Activated T-cell treated with anti-CD3 and anti-CD28 coated beads for 48 hours (primary cell): ENCODE measurements at places on chromosomes 5 and 9.

DNA sequence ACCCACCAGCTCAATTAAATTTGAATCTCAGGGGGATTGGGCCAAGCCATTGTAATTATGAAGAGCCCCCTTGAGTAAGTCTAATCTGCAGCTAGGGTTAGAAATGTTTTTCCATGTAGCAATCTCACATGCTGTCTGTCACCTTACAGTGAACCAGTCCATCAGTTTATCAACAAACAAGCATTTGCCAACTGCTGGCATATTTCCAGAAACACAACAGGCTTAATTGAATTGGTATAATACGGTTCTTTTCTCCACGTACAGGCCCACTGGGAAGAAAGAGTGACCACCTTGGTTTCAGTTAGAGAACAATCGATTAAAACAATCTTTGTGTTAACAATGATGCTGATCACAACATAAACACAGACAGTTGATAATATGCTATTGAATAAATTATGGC is 67.4 kb downstream of the NSUN2 start:
- no peak for DNase-seq

- DNase-seq: no peak
These were observed 16.4 kb downstream of the MAN2A1 start for GRCh38 chr5:109706095-109706494.

DNA sequence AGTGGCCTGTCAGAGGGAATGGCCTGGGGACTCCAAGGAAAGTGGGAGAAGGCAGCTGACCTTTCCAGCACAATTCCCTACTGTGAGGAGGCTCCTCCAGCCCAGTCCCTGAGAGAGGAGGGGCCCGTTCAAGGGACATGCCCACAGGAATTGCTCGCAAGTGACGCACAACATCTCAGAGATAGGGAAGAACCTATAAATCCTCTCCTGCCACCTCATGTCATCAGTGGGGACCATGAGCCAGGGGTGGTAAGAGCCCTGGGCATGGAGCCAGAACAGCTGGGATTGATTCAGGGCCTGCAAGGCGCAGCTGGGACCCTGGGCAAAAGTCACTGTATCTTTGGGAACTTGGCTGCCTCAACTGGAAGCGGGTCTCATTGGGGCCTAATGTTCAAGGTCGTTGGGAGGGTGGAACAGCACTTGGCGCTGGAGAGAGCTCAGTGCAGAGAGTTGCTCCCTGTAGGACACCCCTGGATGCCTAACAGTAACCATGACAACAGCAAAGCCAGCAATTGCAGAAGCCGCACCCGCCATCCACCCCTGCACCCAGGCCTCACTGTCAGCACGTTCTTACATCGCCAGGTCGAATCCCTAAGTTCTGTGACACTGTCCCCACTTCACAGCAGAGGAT is 41.3 kb upstream of the ORM1 start:
- no peak for DNase-seq

GRCh38 chr5:34045023-34045422 is 2.0 kb upstream of the C1QTNF3 start:
- no peak for DNase-seq

- no peak for DNase-seq
These were observed 72.7 kb downstream of the SEMA4D start for GRCh38 chr9:89425024-89425805.

GRCh38 chr9:136385015-136385414 is 11.5 kb upstream of the CARD9 start:
- no peak for DNase-seq

DNA sequence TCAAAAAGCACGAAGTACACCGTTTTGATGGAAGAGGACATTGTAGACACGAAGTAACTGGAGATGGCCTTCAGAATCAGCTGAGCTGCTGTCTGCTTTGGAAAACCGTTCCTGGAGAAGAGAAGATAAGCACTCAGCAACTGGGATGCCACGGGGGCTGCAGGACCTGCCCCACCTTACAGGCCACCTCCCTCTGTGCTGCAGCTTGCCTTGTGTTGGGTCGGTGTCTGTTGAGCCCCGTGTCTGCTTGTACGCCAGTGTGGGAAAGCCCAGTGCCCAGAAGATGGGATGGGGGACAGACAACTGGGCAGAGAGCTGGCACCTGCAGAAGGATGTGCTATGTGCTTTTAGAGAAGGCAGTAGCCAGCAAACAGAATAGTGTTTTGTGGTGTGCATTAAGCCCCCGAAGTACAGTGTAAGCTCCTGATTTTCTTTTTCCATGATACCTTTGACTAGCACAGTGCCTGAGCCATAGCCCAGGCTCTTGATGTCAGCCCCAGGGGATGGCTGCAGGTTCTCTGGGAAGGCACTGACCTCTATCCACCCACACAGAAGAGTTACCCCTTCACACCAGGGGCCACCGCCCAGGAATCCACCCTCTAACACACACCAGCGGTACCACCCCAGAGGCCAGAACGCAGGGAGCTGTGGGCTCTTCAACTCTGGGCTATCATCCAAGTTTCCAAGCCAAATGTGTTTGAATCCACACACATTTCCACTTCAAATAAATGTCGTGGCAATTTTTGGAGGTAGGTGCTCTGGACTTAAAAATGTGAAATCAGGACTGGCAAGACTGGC is 63.8 kb downstream of the MACROH2A1 start:
- DNase-seq: no peak

- peak; percentile 59 for DNase-seq
These were observed 14.4 kb upstream of the SCGB3A1 start for GRCh38 chr5:180605554-180606214.

GRCh38 chr5:10934783-10935355 is 173.8 kb upstream of the DAP start:
- DNase-seq: no peak

- no peak for DNase-seq
These were observed 10.7 kb upstream of the CLK4 start for GRCh38 chr5:178637356-178638074.

- DNase-seq: no peak
These were observed 410.2 kb downstream of the PRR16 start for GRCh38 chr5:120874081-120874862.

DNA sequence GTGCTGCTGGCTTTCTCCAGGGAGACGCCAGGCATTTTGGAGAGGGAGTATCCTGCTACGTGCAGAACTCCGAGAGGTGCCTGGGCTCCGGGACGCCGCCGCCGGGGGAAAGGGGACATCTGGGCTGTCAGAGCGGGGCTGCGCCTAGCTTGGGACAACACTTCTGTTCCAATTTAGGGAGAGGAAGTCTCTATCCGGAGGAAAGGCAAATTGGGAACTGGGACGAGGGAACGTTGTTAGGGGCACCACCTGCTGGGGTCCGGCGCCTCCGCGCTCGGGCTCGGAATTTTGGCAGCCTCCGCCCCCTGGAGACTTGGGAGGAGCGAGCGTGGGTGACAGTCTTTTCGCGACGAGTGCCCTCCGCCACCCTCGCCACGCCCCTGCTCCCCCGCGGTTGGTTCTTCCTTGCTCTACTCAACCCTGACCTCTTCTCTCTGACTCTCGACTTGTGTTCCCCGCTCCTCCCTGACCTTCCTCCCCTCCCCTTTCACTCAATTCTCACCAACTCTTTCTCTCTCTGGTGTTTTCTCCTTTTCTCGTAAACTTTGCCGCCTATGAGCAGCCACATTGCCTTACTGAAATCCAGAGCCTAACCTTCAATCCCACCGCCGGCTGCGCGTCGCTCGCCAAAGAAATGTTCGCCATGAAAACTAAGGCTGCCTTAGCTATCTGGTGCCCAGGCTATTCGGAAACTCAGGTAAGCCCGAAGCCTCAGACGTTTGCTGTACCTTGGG is 1.6 kb downstream of the TSLP start:
- DNase-seq: peak; percentile 54

DNA sequence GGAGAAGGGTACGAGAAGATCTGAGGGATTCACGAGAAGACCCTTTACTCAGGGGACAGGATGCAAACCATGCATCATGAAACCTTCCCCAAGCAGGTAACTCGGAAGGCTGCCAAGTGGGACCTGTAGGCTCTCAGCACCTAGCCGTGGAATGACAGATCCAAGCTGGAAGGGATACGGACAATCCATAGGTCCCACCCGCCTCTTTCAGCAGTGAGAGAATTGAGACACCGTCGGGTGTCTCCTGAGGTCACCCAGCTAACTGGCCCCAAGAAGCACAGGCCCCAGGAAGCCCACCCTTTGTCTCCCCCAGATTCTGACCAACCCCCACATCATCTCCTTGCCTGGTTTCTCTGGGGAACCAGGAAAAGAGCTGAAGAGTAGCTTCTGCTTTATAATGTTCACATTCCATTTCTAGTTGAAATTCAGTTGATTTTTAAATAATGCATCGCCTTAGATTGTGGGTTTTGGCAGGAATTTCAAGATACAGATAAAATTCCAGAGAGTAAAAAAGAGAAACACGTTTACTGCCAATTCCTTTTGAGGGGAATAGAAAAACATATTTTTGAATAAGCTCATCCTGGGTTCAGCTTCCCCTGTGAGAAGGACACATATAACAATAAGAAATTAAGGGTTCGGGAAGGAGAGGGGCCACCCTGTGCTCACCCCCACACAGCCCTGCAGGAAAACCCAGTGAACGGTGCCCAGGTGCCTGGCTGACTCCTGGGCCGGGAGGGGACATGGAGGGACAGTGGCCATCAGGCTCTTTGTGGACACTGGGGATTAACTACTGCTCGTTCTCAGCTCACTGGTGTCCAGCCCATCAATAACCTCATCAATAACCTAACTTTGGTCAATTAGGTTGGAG is 51.1 kb downstream of the NSUN2 start:
- DNase-seq: no peak

DNA sequence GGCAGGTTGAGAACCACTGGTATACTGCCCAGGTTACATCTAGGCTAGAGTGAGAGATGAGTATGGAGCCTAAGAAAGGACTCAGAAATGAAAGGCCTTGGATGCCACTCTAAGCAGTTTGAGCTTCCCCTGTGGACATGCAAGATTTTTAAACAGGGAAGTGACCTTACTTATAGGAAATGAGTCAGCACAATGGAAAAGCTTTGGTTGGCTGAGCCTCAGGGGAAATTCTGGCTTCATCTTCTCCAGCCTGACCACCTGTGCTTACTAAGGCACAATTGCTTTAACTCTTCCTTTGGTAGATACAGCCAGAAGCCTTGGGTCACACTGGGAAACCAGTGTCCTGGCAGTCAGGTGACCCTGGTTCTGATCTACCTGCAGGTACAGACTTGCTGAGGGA is 380.2 kb upstream of the ZNF462 start:
- no peak for DNase-seq

GRCh38 chr5:83162601-83163000 is 85.3 kb downstream of the XRCC4 start:
- no peak for DNase-seq

DNA sequence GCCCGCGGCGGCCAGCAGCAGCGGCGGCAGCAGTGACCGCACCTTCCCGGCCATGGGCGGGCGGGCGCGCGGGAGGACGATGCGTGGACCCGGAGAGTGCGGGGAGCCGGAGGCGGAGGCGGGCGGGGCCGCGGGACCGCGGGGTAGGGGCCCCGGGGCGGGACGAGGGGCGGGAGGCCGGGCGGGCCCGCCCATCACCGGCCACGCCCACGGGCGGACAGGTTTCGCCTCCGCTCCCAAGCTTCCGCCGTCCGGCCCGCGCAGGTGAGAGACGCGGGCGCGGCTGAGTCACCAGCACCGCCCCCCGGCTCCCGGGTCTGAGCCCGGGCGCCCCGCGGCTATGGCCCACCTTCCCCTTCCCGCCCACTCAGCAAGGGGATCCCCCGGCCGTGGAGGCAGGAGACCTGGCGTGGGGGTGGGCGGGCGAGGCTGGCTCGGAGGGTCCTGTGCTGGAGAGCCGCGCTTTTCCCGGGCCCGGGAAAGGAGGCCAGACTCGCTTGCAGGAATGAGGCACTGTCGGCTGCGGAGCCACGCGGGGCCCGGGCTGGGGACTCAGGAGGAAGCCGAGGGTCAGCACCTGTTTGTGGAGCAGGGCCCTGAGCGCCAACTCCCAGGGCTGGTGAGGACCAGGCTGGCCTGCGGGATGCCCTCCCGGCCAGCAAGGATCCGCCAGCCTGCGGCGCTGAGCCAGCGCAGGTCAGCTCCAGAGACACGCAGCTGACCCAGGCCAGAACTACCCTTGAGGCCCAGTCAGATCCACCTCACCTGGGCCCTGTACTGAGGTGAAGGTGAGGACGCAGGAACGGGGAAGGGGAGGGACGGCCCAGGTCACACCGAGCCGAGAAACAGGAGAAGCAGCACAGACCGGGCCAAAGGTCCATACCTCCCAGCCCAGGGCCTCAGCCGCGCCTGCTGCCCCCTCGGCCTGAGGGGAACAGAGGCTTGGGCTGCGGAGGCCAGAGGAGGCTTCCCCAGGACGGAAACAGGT is at the start of gene ENTPD2:
TSS of gene ENTPD2 (minus strand) at position 118 of the 988 bp plus-strand sequence. CDS start at position 54, 64 bp downstream.
- no peak for DNase-seq

GRCh38 chr5:161077936-161078545 is 226.0 kb upstream of the ATP10B start:
- no peak for DNase-seq

GRCh38 chr9:16125629-16126028 is 572.8 kb downstream of the CCDC171 start:
- DNase-seq: no peak

GRCh38 chr5:121681229-121681855 is 170.3 kb upstream of the FTMT start:
- no peak for DNase-seq

GRCh38 chr9:104319685-104320084 is 184.4 kb upstream of the OR13F1 start:
- DNase-seq: no peak

DNA sequence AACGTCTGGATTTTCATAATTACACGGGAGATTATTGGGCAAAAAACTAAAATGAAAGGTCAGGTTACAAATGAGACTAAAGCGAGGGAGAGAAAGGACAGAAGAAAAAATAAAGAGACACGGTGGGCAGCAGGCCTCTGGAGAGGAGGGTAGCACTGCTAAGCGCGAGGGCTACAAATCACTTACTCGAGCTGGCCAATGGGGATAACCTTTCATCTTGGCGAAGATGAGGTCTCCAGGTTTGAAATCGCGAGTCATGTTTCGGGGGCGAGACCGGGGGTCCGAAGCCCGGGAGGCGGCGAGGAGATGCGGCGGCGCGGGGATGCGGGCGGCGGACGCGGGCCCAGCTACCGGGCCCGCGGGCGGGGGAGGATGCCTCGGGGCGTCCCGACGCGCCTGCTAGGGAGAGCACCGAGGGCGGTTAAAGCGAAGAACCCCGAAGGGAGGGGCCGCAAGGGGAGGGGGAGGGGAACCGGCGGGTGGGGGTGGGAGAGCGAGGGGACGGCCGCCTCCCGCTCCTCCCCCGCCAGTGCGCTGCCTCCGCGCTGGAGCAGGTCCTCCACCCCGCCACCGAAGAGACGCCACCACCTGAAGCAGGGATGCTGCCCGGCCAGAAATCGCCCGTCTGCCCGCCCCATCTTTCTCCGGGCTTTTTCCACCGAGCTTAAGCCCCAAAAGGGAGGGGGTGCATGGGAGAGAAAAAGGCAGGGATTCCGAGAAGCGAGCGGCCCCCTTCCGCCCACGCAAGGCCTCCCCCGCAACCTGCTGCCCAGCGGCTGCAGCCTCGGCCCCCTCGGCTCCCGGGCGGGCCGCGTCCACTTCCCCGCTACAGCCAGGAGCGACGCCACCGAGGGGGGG is 610 bp downstream of the PSIP1 start:
- DNase-seq: peak; percentile 46

DNA sequence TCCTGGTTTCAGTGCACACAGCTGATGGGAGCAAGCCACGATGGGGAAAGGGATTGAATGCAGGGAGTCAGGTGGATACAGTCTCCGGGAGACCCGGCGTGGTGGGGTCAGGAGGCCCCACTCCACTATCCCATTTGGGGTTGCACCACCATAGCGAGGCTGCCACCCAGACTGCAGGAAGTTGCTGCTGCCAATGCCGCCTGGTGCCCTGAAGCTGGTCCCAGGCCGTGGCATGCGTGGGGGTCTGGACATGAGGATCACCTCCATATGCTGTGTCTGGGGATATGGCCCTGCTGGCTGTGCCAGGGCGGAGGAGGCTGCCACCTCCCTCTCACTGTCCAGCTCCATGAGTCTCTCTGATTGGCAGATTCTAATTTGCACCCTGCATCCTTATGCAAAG is 45.3 kb downstream of the COL5A1 start:
- no peak for DNase-seq
